Activated effector memory CD4-positive, alpha-beta T cell treated with anti-CD3 and anti-CD28 coated beads, Interleukin-2, amount 50 U/mL, for 16 hours (primary cell): ENCODE measurements at places on chromosomes 4 and X.

GRCh38 chr4:85784947-85785346 lies 310.0 kb downstream of the ARHGAP24 start:
- no peak for DNase-seq

GRCh38 chr4:11424000-11424399 lies 4.7 kb downstream of the HS3ST1 start:
- no peak for DNase-seq

DNA sequence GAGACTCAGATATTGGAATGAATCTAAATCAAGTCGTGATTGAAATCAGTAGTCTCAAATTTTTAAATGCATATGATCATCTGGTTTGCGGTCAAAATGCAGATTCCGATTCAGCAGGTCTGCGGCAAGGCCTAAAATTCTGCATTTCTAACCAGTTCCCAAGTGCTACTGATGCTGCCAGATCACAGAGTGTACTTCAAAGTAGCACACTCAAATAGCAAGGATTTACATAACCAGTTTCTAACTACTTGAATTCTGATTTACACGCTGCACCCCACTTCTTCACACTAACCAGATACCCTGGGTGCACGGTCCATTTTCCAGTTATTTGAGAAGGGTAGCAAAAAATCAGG lies 752 bp downstream of the MBTPS2 start:
- peak; percentile 61 for DNase-seq

- DNase-seq, result no peak
Measured at GRCh38 chr4:38205261-38205660, 245.1 kb downstream of the PTTG2 start.

DNA sequence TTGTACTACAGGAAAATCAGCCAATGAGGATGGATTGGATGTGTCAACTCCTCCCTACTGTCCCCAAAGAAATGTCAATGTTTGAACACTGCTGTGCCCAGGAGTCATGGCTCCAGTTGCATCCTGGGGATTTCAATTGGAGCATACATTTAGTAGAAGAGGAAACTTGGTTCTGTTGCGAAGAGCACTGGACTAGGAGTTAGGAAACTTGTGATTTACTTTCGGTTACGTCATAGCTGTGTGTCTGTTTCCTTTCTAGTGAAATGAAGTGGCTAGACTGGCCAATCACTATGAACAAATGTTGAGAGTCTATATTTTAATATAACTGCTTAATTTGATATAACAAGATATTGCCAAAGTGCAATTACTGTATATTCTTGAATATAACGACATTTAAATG lies 35.2 kb downstream of the ARL9 start:
- DNase-seq, result no peak

DNA sequence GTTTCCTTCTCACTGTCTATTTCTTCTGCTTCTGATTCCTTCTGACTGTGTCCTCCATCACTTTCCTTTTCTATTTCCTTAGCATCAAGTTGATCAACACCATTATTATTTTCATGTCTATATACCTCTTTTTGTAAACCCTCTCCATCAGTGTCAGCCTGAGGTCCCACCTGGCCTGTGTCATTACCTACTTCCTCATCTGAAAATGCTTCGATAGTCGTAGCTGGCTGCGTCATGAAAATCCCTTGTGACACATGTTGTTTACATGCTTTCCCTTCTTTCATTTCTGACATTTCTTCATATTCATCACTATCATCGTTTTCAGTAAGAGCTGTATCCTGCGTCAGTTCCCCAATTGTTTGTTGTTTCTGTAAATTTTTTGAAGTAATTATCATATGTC lies 39.6 kb downstream of the RPGR start:
- no peak for DNase-seq

DNA sequence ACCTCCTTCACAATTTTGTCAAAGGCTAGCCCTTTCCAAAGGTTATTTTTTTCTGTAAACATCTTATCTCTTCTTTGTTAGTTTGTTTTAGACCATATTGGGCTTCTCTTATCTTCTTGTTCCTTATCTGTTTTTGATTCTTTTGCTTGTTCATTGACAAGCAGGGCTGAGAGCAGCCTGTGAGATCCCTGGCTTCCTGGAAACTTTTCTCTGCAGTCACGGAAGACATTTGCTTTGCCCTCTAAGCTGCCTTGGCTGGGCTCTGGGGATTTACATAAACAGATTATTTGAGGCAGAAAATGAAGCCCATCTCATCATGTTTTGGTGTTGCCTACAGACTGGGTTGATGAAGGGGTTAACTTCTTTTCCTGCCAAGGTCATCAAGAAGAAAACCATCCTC lies 157.4 kb upstream of the AMOT start:
- DNase-seq, result no peak

DNA sequence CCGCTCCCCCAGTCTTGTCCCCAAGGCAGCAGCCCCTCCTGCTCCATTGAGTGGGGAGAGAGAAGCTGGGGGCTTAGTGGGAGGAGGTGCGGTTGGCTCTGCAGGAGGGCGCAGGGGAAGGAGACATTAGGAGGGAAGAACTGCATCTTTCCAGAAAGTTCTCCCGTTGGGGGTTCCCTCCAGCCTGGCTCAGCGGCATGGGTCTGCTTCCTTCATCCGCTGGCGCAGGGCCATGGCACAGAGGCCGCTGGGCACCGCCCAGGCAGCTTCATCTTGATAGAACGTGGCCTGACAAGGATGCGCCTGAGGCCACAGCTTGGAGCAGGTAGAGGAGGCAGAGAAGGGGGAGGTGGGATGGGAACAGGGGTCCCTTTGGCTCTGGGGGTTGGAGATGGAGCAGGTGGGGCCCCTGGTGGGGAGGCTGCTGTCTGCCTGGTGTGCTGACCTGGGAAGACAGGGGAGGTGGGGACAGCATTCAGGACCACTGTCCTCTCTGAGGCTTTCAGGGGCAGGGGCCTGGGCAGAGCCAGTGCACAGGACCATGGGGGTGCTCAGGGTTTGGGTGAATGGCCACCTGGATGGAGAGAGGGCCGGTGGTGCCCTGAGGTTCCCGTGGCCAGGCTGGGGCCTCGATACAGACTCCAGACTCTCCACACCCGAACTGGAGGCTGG lies 12.1 kb downstream of the DOK7 start:
- no peak for DNase-seq

- no peak for DNase-seq
Measured at GRCh38 chr4:176924238-176924637, 131.5 kb upstream of the VEGFC start.

GRCh38 chr4:88027611-88028608 lies 20.5 kb downstream of the PKD2 start:
- no peak for DNase-seq

- no peak for DNase-seq
Measured at GRCh38 chrX:149372866-149373265, 132.2 kb downstream of the IDS start.

DNA sequence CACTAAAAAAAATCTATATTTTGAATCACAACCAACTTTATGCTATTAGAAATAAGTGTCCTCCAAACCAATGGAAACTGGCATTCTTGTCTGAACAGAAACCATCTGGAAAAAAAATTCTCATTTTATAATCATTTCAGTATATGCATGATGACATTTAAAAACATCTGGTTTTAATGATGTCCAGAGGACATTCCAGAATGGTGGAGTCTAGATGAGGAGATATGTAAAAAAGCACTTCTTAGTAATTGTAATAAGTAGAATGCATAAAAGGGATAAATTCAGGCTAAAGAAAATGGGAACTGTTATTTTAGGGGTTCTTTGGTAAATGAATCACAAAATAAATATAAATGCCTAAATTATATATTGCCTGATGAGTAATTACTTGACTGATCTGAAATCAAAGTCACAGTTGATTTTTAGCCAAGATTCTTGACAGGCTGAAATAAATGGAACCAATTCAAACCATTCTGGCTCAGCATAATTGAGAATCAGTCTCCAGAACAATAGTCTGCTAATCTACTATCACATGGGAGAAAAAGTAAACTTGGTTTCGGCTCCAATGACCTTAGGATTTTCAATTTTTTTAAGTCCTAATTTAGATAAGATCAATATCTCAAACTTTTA lies 636.6 kb downstream of the FAT4 start:
- DNase-seq, result no peak

GRCh38 chrX:68196939-68197791 lies 236.1 kb downstream of the OPHN1 start:
- no peak for DNase-seq

DNA sequence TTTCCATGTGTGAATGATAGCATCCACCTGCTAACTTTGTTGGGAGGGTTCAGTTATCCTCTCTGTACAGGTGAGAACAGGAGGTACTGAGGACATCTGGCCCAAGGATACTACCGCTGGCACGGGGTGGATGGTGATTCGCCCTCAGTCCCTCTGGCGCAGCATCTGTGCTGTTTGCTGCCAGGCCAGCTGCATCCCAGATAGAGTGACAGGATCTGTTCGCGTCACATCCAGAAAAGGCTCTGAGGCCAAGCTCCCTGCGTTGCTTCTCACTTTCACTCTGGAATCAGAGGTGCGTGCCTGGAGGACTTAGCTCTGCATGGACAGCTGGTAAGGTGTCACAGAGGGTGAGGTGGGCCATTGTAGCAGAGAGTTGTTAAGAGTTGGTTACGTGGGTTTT lies 95.4 kb downstream of the TBL1X start:
- DNase-seq, result no peak

DNA sequence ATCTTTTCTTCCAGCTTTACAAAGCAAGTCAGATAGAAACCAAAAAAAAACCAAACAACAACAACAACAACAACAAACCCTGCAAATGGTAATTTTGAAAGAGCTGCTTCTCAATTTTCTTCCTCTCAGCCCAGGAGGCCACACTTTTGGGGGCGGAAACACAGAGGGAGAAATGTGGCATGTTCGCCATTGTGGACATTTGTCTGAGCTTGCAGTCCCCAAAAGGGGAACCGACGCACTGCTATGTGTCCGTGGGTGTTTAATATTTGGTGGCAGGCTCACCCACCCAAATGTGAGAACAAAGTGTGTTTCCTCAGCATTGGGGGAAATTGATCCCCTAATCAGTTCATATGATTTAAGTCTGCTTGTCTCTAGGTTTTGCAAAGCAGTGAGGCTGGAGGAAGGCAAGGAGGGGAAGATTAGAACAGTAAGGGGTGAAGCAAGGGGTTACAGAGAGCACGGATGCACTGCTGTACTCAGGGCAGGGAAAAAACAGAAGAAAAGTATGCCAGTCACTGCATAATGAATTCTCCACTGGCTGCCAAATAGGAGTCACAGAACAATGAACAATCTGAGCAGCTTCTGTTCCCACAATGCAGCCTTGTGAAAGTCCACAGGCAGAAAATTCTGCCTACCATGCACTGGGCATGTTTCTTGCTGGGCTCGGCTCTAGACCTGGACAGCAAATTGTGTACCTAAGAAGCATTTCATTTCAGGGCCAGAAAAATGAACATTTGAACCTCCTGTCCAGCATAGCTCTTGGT lies 74.7 kb upstream of the GPM6B start:
- no peak for DNase-seq

DNA sequence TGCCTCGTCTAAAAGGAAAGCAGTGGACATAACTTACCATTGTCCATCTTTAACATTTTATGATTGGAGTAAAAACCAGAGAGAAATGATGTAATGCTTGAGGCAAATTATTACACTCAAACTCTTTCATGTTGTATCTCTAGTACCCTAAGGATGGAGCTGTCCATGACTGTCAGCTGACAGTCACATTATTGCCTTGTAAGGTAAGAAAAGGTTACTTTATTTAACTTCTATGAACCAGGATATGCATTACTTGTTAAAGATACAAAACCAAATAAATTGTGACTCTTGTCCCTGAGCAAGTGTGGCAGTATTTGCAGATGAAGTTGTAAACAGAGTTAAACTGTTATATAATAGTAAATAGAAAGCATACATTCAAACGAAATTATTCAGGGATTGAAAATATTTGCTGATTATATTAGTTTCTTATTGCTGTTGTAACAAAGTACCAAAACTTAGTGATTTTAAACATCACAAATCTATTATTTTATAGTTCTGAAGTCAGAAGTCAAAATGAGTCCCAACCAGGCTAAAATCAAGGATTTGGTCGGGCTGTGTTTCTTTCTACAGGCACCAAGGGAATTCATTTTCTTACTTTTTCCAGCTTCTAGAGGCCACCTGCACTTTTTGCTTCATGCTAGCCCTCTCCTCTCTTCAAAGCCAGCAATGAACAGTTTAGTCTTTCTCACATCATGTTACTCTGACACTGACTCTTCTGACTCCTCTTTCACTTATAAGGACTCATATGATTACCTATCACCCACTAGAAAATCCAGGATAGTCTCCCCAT lies 113.8 kb downstream of the CEP44 start:
- DNase-seq, result no peak

GRCh38 chr4:54197926-54198325 lies 31.2 kb upstream of the PDGFRA start:
- no peak for DNase-seq

GRCh38 chr4:56730097-56730496 lies 49.0 kb upstream of the HOPX start:
- DNase-seq, result no peak

DNA sequence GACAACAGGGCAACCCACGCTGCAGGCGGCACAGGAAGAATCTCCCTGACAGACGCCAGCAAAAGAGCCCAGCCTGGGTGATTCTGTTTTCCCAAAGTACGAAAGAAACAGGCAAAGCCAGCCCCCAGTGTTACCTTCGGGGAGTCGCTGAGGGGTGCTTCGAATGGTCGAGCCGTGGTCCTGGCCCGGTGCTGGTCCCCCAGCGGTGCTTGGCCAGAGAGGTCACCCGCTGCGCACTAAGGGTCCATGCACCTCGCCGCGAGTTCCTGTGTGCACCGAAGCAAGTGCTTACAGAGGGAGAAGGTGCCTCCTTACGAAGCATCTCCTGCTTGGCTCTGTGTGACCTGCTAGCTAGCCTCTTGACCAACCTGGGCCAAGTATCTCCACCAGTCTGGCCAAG lies 77.1 kb downstream of the HMX1 start:
- DNase-seq, result no peak

- DNase-seq, result no peak
Measured at GRCh38 chr4:16814361-16814760, 84.1 kb downstream of the LDB2 start.

DNA sequence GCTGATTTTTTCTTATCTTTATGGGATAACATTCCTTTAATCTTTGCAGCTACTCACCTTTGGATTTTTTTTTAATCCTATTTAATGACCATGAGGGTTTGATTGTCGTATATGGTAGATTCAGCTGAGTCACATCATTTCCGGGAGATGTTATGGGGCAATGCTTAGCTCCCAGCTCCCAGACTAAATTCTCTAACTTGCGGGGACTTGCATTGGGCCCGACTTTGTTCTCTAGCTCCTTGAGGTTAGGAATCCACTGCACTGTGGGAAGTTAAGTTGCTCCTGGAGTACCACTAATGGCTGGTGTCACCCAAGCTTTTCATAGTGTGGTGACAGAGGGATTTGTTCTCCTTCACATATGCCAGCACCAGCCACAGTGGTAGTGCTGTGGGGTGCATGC lies 287.4 kb downstream of the TECRL start:
- DNase-seq, result no peak

- no peak for DNase-seq
Measured at GRCh38 chrX:123108513-123109427, 75.3 kb upstream of the GRIA3 start.

GRCh38 chr4:142396279-142396678 lies 449.8 kb downstream of the INPP4B start:
- DNase-seq, result no peak

GRCh38 chr4:76016393-76016792 lies 6.9 kb downstream of the CXCL10 start:
- no peak for DNase-seq
